ENCODE measurements at places on chromosomes 5 and 9.
A peak's percentile ranks its signal among the peaks of the same experiment; 100 is the strongest.

- no peak for DNase-seq
Observed at GRCh38 chr5:164027738-164028137, 522.3 kb downstream of the MAT2B start.

GRCh38 chr9:116060631-116061030, 93.0 kb upstream of the PAPPA start:
- DNase-seq = no peak

DNA sequence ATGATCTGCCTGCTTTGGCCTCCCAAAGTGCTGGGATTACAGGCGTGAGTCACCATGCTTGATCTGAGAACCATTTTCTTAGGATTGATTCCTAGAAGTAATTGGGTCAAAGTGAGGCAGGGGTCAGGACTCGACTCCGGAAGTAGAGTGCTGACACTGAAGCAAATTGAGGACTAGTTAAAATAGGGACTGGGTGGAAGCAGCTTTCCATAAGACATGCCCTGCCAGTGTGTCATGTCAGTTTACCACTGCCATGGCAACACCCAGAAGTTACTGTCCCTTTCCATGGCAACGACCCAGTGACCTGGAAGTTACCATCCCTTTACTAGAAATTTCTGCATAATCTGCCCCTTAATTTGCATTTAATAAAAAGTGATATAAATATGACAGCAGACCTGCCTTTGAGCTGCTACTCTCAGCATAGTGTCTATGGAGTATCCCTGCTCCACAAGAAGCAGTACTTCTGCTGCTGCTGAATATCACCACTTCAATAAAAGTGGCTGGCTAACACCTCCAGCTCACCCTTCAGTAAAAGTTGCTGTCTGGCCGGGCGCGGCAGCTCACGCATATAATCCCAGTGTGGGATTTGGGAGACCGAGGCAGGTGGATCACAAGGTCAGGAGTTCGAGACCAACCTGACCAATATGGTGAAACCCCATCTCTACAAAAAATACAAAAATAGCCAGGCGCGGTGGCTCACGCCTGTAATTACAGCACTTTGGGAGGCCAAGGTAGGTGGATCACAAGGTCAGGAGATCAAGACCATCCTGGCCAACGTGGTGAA, 47.8 kb upstream of the JADE2 start:
- DNase-seq = no peak

DNA sequence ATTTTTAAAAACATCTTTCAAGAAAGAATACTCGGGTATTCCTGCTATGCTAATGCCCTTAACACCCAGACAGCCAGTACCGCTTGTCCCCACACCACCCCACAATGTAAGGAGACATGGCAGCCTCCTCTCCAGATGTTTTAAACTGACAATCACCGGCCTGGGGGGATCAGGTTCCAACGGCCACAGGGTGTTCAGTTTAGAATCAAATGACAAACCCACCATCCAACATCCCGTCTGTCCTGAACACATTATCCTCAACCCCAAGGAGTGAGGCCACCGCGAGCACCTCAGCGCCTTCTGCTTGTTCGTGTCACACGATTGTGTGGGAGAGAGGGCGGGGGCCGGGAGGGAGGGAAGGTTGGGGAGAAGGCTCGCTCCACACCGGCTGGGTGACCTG, 152.8 kb downstream of the PAX5 start:
- no peak for DNase-seq

DNA sequence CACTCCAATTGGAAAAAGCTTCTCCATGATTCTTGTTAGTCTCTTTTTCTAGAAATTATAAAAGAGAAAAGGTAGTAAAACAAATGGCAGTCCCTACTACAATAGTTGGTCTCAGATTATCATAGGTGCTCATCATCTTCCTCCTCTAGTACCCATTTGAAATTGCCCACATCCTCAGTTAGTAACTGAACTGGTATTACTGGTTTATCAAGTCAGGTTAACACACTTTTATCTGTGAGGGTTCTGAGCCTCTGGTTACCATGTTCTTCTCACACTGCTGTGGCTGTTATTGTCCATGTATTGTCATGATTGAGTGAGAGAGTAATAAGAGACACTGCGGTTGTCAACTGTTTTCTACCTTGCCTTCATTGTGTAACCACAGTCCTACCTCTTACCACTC, 901.7 kb downstream of the TLE1 start:
- no peak for DNase-seq

- DNase-seq = no peak
Observed at GRCh38 chr5:131262953-131263541, 806 bp upstream of the CDC42SE2 start.

GRCh38 chr9:9893837-9894236, 719.0 kb downstream of the PTPRD start:
- DNase-seq = no peak

- no peak for DNase-seq
Observed at GRCh38 chr5:94024620-94025019, 283.2 kb upstream of the POU5F2 start.

DNA sequence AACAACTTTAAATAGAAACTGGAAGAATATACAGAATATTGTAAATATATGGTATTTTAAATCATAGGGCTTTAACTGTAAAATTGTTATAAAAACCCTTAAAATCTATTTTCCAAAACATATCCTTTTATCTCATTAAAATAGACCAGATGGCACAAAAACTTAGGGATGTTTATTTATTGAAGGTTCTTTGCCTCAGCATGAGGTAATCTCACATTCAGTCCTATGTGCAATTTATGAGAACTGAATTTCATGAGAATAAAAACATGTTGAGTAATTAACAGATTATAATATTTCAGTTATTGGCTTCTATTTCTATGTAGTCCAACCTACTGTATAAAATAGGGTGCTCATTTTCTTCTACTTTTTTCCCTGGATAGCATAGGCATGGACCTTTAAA, 329.2 kb upstream of the PRR16 start:
- no peak for DNase-seq

DNA sequence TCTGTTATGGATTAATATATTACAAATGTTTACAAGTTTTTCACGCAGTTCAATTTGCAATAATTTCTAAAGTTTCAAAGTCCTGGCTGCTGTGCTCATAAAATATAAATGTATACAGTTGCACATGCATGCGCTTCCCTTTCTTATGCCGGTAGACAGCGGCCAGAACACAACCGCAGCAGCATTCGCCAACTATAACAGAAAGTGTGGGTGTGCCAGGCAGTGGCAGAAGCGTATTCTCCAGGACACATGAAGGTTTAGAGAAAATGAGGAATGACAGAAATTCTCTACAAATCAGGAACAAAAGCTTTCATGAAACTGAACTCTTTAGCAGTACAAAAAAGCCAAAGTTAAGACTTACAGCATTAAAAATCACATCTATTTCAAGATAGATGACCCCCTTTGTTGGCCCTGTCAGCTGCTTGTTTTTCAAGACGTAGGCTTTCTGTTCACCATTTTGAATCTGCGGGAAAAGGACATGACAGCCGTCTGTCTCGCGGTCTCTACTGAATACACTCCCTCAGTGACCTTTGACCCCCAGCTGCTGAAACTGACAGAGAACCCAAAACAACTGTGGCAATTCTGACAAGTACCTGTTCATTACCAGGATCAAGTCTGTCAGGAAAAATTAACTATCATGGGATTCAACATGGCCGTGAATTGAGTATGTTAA, 252.2 kb downstream of the SLF1 start:
- no peak for DNase-seq

DNA sequence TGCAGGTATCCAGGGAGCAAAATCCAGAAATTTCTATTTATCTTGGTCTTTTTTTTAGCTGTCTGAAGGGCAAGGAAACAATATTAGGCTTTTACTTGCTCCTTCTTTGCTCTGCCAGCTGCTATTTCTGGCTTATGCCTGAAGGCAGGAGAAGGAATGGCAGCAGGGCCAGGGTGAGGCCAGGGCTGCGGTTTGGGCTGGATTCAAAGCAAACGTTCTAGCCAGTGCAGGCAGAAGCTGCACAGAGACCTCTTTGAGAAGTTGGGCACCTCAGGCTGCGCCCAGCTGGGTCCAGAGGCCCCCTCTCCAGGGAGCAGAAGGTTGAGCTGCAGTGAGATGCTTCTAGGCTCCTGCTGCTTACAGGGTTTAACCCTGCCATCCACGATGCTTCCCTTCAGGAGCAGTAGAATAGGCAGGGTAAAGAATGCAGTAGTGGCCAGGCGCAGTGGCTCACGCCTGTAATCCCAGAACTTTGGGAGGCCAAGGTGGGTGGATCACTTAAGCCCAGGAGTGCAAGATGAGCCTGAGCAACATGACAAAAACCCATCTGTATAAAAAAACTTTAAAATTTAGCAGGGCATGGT, 201.2 kb downstream of the ADCY2 start:
- no peak for DNase-seq

DNA sequence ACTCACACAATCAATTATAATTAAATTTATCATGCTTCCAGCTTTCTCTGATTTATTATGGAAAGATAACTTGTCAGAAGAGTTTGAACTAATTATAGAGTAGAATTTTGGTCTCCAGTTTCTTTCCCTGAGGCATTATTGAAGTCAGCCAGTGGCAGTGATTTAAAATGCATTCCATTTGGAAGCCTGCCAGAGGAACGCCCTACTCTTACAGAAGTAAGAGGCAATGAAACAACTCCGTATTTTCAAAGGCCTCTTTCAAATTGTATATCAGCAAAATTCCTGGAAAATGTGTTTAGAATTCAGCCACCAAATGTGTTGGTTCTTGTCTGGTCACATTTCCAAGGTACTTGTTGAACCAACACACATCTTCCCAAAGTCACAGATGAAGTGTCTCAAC, 640.9 kb downstream of the SEMA5A start:
- DNase-seq = peak; percentile 71

- DNase-seq = peak; percentile 57
Observed at GRCh38 chr5:86968301-86968753, 299.4 kb upstream of the RASA1 start.

- DNase-seq = peak; percentile 17
Observed at GRCh38 chr9:32385152-32385884, 875 bp downstream of the ACO1 start.

GRCh38 chr9:13165236-13165945, 114.1 kb downstream of the MPDZ start:
- DNase-seq = no peak

DNA sequence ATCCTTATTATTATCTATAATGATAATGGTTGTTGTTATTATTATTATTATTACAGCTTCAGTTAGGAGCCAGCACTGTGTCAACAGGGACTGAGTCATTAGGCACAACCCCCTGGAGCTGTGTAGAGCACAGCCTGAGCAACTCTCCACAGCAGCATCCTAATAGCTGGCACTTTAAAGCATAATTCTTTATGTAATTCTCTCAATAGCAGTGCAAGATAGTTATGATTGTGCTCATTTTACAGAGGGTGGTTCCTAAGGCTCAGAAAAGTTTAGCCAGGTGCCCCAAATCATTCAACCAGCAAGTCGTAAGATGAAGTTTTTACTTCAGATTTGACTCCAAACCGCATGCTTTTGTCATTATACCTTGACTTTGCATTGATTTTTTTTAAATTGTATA, 390.3 kb downstream of the ANXA1 start:
- DNase-seq = no peak

DNA sequence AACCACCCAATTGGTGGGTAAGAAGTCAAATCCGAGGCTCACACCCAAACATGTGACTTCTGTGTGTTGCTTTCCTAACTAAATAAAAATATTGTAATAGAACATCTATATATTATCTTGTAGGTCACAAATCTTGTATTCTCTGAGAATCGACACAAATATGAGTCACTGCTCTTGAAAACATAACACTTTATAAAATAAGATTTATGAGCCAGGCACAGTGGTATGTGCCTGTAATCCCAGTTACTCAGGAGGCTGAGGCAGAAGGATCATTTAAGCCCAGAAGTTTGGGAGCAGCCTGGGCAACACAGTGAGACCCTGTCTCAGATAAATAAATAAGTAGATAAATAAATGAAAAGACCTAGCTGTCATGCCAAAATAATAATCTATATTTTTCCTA, 624.1 kb downstream of the ANXA1 start:
- DNase-seq = no peak

DNA sequence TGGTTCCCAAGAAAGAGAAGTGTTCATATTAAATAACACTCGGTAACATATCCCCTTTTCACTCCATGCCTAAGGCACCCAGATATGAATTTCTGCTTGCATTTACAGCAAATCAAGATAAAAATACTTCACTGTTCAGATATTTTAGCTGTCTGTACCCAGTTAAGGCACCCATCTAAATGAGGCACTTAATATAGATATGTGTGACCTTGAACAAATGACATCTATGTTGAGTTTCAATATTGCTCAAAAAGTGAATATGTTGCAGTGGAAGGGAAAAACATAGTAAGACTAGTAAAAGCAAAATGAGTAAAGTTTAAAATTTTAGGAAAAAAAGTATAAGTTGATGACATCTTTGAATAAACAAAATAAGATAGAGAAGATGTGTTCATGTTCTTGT, 32.4 kb upstream of the SPDL1 start:
- no peak for DNase-seq

- peak; percentile 18 for DNase-seq
Observed at GRCh38 chr5:115661101-115661500, 35.3 kb upstream of the TMED7 start.

DNA sequence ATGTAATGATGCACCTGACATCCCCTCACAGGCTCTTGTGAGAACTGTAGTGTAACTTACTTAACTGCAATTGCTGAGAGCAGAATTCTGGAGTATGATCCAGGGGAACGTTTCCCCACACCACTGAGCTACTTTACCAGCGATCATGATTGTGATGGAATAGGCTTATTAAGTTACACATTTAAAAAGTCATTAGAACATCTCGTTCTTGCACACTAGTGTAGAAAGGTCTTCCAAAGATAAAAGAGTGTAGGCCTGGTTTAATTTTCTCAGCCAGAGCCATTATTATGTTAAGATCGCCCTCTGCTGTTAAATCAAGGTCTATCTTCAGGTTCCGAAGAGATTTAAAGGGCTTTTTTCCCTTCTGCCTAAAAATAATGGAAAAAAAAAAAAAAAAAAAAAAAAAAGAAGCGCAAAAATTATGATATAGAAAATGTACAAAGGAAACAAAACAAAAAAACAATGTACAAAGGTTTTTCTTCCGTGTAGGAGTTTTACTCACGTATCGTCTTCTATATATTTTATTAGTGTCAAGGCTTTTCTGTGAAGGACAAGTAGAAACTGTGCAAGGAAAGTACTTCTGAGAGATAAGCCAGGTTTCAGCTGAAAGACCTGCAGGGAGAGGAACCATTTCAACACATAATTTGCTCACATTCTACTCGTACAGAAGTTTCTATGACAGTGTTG, 18.6 kb upstream of the MOB3B start:
- peak; percentile 37 for DNase-seq

DNA sequence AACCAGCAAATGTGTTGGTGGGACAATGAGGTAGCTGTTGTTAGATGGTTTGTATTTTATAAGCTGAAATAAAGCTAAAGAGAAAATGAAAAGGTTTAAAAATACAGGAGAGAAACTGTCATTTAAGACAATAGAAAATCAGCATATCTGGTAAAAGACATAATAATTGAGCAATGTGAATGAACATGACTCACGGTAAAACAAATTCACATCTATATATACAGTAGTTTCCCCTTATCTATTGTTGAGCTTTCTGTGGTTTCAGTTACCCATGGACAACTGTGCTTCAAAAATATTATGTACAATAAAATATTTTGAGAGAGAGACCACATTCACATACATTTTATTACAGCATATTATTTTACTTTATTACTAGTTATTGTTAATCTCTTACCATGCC, 1649.8 kb downstream of the EFNA5 start:
- DNase-seq = peak; percentile 12

GRCh38 chr5:34533582-34534522, 122.3 kb upstream of the RAI14 start:
- DNase-seq = peak; percentile 94

All from fibroblast of skin of scalp (primary cell).